AML-193 (cell line): ENCODE measurements at places on chromosomes 7 and 10.

- DNase-seq, result no peak
Measured at GRCh38 chr7:32577421-32577820, 82.1 kb downstream of the AVL9 start.

GRCh38 chr7:17178545-17178944, 119.9 kb upstream of the AHR start:
- no peak for DNase-seq

- no peak for DNase-seq
Measured at GRCh38 chr10:102819054-102819453, 18.2 kb downstream of the CYP17A1 start.

DNA sequence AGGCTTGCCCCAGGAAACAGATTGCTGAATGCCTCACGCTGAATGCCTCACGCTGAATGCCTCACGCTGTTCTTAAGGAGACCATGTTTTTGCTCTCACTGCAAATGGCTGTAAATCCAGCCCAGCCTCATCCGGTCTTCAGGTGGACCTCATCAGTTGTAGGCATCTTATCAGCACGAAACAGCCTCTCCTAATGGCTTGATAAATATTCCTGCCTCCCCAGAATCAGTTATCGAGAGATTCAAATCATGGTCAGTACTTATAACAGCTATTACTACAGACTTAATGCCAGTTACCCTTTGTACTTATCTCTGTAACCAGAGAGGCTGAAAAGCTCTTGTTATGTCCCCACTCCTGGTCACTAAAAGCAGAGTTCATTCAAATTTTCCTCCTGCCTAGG, 290.6 kb downstream of the FZD1 start:
- no peak for DNase-seq

DNA sequence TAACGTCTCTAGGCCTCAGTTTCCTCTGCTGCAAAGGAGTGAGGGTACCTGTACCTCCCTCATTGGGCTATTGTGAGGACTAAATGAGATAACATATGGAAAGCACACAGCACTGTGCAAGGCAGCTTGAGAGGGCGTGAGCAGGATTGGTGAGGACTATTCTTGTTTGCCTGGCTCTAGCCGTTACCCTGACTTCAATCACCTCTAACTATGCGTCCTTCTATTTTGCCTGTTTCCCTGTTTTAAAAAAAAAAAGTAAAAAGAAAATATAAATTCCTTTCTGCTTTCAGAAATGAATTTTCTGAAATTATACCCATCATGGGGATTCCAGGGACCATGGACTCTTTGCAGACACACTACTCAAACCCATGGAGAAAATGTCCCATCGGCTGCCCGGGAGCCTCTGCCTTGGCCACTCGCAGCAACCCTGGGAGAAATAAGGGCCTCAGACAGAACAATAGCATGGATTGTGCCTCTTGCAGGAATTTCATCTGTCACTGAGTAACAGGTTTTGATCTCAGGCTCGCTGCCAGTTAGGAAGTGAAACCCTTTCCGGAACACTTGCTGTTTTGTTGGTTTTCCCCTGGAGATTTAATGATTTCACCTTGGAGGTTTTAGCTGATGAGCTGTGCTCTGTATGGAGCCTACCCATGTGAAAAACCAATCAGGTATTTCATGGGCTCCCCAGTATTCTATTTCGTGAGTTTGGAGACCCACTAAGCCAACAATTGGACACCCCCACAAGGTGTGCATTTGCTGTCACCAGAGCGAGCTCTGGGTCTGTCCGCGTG, 55.6 kb downstream of the STEAP1B start:
- no peak for DNase-seq

GRCh38 chr10:42943025-42943818, 133.6 kb upstream of the RET start:
- no peak for DNase-seq

GRCh38 chr10:35795131-35795824, 153.2 kb upstream of the FZD8 start:
- no peak for DNase-seq

GRCh38 chr7:114658216-114658615, 243.6 kb downstream of the FOXP2 start:
- DNase-seq, result no peak

- DNase-seq, result no peak
Measured at GRCh38 chr10:97659589-97659988, 19.1 kb downstream of the PI4K2A start.

- DNase-seq, result no peak
Measured at GRCh38 chr10:26509307-26509706, 71.2 kb downstream of the APBB1IP start.
